ENCODE measurements at places on chromosomes 2 and 18.
A peak's percentile ranks its signal among the peaks of the same experiment; 100 is the strongest.

GRCh38 chr2:119431155-119431975 is at the start of gene TMEM37:
TMEM37 (plus strand) TSS chr2:119431854; CDS start chr2:119431904, 50 bp downstream.
- DNase-seq = peak; percentile 88

DNA sequence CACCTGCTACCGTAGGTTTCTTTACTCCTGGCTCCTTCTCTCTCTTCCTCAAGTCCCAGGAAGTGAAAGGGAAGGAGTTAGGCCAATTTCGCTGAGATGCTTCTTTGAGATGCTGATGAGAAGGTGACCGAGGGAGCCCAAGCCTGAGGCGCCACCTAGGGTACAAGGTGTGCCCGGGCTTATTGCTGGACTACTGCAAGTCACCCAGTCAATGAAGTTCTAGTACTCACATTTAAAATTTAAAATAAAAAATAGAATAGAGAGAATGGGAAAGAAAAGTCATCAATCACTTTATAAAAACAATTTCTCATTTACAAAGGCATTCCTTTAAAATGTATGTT is 45.3 kb downstream of the ACAA2 start:
- DNase-seq = no peak

DNA sequence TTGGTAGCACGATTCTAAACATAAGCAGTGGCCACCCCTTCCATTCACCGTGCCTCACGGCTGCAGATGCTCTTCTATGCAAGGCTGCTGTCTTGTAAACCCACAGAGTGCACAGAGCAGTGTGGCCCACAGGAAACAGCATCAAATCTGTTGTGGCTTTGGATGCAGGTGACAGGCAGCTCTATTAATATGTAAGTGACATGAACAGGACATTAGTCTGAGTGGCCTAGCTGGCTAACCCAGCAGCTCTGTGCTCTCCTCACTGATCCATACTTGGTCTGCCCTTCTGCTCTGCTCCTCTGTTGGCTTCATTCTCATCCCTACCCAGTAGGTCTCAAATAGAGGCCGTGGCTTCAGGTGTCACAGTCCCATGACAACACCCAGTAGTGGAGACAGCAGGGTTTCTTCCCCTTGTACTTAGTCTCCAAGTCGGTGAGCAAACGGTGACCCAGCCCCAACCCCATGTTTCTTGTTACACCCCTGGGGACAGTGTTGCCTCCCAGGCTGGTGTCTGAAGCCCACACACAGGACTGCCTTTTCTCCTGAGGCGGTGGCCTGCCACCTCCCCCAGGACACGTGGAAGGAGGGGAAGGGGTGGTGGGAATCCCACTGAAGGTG is 5.8 kb downstream of the SH3RF3 start:
- DNase-seq = no peak

DNA sequence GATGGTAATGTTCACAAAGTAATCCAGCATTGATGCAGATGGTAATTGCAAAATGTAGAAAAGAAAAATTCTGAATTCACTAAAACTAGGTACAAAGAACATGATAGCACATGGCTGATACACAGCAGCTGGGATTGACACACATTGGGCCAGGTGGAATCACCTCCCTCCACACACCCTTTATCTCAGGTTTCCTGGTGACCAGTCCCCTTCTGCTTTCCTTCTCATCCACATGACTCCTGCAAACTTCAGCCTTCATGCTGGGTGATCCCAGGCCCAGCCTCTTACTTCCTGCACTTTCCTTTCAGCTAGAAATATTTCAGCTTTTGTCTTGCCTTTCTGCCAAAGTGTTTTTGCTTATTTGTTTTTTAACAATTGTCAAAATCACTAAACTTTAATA is 246.9 kb downstream of the LNPK start:
- no peak for DNase-seq

DNA sequence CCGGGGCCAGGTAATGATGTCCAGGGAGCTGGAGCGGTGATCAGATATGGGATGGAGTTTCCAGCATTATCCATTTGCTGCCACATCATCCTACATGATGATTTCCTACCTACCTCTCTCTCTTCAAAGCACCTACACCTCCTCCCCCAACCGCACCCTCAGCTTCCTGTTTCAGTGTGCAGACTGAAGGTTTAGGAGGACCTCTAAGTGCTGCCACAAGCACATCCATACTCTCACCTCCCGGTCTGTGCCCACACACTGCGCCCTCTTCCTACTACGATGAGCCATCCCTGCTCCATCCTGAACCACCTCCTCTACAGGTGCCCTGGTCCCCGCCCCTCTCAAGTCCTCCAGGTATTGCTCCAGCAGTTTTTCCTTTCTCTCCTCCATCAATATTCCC is 123.7 kb downstream of the ALPK2 start:
- no peak for DNase-seq

DNA sequence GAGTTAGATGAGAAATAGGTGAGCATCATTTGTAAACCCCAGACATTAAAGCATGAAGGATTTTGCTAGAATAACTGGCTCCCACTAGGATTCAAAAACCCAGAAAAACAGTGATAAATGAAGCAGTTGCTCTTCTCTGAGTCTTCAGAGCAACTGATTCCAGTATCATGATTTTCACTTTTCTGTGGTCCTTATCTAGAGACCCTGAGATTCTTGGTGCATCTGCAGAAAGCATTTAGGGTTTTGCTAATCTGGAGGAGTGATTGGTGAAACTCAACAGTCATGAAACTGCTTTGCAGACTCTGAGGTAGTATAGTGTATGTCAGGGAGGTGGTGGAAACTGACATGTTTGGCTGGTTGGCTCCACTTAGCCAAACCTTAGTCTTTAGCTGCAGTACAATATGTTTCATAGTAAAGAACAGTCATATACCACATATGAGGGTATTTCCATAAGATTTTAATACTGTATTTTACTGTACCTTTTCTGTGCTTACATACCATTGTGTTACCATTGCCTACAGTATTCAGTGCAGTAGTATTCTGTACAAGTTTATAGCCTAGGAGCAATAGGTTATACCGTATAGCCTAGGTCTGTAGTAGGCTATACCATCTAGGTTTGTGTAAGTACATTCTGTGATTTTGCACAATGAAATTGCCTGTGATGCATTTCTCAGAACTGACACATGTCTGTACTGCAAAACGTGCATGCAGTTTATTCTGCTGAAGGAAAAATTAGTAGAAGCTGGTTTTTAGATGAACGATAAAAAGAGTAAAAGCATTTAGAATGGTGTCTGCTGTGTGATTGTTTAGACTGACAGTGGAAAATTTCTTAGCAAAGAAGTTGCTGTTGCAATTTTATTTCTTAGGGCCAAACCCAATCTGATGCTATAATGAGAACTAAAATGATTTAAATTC is 23.8 kb downstream of the EML4 start:
- DNase-seq = no peak

DNA sequence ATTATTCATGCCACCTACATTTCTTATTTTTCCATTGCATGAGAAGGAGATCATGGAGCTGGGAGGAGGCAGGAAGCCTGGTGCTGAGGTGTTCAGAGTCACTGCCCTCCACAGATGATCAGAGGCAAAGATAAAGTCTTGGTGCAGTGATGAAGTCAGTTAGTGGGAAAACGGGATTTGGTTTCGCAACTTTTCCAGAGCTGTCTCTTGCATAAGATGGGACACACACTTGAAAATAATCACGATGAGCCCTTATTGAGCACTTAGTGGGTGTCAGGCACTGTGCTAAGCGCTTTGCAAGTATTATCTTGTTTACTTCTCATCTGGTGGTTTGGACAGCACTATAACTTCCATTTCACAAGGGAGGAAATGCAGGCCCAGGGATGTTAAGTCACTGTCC is 222.1 kb upstream of the SMAD2 start:
- DNase-seq = peak; percentile 76

DNA sequence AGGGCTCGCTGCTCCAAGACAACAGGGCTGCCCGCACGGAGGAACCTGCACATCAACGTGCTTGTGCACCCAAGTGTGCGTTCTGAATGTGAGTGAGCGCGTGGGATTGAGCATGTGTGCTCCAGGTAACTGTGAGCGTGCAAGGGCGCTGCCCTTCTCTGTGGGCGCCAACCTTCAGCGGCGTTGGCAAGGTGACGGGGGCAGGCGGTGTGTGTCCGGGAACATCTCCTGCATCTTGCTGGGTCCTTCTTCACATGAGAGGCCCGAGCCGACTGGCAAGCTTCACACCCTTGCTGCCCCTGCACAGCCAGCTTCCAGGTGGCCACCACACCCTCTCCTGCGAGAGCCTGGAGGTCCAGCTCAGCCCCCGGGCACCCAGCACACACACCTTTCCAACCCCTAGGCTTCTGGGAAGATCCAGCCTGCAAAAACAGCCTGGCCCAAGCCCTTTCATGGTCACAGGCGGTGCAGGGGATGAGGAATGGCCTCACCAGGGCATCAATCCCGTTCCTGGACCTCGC is 220.9 kb downstream of the HDAC4 start:
- no peak for DNase-seq

DNA sequence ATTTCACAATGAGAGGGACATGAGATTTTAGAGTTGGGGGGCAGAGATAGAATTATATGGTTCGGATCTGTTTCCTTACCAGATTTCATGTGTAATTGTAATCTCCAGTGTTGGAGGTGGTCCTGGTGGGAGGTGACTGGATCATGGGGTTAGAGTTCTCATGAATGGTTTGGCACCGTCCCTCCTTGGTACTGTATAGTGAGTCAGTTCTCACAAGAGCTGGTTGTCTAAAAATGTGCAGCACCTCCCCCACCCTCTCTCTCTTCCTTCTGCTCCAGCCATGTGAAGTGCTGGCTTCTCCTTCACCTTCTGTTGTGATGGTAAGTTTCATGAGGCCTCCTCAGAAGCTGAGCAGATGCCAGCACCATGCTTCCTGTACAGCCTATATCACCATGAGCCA is 138.1 kb downstream of the SCG2 start:
- DNase-seq = no peak

- DNase-seq = peak; percentile 90
Measured at GRCh38 chr18:54822872-54823845, 5.1 kb upstream of the RAB27B start.

GRCh38 chr2:9800975-9801726 is 42.1 kb upstream of the TAF1B start:
- peak; percentile 48 for DNase-seq

- DNase-seq = peak; percentile 63
Measured at GRCh38 chr18:46034230-46034629, 37.8 kb downstream of the PSTPIP2 start.

GRCh38 chr18:24369426-24369825 is 28.2 kb downstream of the OSBPL1A start:
- DNase-seq = no peak

- DNase-seq = no peak
Measured at GRCh38 chr2:229855116-229855515, 66.7 kb downstream of the TRIP12 start.

- DNase-seq = no peak
Measured at GRCh38 chr2:203681978-203682377, 24.5 kb upstream of the CD28 start.

DNA sequence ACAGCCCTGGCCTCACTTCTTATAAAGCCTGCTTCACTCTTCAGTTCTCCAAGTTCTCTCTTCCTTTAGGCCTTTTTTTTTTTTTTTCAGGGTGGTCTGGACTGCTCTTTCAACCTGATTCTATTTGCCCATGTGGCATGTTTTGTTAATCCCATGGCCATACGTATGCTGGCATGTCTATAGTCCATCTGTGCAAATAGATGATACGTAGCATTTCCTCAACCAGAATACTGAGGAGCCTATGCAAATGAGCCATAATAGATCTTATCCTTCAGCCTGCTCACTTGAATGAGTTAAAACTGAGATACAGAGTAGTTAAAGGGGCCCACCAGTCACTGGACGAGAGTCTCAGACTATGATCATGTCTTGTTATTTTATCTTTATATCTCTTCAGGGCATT is 265.2 kb upstream of the CXCR4 start:
- DNase-seq = no peak

GRCh38 chr2:226115102-226115831 is 684.4 kb downstream of the IRS1 start:
- DNase-seq = peak; percentile 95

GRCh38 chr18:56532176-56532840 is 106.1 kb downstream of the TXNL1 start:
- DNase-seq = peak; percentile 5

- no peak for DNase-seq
Measured at GRCh38 chr2:2847209-2847676, 516.2 kb upstream of the MYT1L start.

- no peak for DNase-seq
Measured at GRCh38 chr18:63314062-63314790, 5.3 kb downstream of the BCL2 start.

- DNase-seq = no peak
Measured at GRCh38 chr2:232523682-232524597, 2.0 kb upstream of the CHRND start.

DNA sequence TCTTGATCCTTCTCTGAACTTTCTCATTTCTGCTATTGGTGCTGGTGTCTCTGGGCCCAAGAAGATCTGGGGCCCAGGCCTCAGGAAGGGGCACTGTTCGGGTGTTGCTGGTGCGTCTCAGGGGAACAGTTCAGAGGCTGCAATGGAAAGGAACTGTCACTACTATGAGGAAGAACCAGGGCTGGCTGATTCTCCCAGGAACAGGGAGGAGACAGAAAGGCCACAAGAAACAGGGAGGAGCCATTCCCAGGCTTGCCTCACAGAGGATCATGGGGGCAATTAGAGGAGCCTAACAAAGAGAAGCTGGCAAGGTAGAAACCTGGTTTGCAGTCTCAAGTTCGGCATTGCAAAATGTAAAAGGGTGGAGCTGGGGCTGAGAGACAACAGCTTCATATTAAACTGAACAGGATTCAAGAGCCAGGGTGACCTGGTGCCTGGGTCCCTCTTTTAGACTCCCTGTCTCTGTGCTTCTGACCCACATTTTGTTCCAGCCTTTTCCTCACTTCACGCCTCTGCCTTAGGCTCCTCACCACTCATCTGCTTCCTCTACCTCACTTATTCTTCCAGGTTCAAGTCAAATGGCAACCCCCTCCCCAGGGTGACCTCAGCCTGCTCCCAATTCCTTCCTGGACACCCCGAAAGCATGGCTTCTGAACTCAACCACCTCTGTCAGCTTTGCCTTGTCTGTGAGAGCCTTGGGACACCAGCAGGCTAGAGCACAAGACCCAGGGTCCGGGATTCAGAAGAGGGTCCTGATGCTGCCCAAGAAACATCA is 58.4 kb downstream of the GYPC start:
- DNase-seq = no peak

DNA sequence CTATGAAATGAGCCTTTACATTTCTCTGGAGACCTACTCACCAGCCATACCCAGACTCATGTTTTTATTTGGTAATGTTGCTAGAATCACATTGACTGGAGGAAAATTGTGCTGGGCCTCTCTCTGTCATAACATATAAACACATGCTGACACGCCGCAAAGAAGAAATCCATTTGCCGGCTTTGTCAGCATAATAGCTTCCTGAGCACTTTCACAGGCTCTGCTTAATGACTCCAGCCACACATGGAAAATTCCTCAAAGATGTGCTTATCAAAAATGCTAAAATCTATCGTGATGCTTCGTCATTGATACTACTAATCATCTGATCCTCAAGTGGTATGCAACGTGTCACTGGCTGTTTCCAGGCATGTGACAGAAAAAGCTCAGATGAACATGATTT is 63.1 kb downstream of the RND3 start:
- DNase-seq = no peak
